ENCODE measurements at places on chromosomes 2 and 18.

DNA sequence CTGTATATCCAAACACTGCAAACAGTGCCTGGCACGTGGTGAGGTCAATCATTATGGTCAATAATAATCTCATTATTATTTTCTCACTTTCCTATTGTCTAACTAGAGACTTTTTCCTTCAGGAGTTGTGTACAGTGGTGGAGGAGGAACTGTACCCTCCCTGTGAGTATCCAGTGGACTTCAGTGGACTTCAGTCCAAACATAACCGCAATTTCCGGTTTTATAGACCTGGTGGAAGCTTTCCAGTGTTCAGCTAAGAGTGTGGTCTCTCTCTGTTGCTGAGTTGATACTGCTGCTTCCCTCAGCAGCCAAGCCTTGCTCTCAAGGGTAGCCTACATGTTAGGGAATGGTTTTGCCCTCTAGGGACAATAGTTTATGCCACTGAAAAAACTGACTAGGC, 447.1 kb downstream of the TMEM182 start:
- DNase-seq, result no peak

DNA sequence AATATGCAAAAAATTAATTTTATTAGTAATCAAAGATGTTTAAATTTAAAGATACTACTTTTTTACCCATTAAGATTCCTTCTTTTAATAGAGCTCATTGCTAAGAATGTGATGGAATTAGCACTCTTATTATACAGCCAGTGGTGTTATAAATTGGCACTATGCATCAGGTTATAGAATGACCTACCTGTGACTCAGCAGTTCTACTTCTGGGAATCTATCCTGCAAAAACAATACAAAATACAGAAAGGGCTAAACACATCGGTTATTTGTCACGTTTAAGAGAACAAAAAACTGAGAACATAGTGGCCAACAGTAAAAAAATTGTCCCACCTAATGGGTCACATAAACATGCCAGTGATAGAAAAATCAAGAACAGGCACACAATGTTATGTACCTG, 9.4 kb upstream of the ADD2 start:
- no peak for DNase-seq

DNA sequence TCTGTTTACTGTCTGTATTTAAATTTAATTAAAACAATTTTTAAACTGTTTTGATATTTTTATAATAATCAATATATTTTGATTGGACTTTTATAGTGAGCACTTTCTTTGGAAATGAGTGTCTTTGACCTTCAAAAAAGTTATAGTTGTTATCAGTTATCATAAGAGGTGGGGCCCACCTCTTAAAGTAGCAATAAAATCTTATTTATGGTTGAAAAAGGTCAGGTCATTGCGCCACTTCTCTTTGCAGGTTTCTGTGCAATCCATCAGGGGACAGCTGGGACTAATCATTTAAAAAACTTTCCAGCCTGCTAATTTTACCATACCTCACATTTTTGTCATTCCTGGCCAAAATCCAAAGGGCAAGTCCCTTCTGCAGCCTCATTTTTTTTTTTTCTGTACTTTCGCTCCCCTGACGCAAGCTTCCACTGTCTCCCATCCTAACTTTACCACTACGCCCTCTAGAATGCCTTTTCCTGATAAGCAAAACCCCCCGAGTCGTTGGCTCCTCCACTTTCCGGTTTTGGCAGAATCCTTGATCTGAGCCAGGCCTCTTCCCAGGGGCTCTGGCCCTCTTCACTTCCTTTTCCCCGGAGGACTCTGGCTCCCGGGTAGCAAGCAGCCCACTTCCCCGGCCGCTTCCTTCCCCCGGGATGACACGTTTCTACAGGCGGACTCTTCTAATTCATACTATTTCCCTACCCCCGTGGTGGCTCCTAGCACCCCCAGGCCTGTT, 1.1 kb upstream of the SEH1L start:
- no peak for DNase-seq

DNA sequence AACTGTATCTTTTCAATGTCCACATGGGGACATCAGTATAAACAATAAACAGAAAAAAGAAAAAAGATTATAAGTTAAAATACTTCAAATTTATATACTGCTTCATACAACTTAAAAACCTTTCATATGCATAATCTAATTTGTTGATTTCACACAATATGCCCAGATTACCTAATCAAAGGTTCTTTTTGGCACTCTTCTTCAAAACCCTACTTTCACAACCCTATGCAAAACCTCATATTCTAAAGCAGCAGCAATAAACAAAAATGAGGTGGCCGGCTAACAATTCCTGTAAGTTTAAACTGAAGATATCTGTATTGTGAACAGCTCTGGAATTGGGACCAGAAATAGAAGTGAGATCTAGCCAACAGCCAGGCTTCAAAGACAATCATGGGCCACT, 28.6 kb downstream of the STK17B start:
- DNase-seq, result no peak

GRCh38 chr2:179605341-179605740, 256.1 kb downstream of the ZNF385B start:
- no peak for DNase-seq

GRCh38 chr2:15894481-15895144, 45.7 kb upstream of the MYCN start:
- DNase-seq, result no peak

GRCh38 chr2:219081096-219081495, 20.4 kb upstream of the IHH start:
- no peak for DNase-seq

DNA sequence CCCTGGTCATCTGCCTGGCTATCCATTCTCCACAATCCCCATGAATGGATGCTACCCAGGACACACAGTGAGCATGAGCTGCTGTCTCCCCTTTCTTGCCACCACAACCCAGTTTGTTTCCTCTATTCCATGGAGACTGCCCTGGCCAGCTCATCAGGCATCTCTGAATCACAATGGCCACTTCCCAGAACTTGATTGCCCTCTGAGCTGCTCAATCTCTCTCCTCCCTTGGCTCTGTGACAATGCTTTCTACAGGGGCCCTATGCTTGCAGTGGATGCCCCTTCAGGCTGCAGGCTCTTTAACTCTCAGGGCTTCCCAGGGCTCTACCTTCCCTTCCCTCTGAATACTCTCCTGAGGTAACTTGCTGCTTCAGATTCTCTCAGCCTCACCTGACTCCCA, 14.4 kb upstream of the SLC4A5 start:
- DNase-seq, result no peak
